ENCODE measurements at places on chromosomes 12 and 14.

DNA sequence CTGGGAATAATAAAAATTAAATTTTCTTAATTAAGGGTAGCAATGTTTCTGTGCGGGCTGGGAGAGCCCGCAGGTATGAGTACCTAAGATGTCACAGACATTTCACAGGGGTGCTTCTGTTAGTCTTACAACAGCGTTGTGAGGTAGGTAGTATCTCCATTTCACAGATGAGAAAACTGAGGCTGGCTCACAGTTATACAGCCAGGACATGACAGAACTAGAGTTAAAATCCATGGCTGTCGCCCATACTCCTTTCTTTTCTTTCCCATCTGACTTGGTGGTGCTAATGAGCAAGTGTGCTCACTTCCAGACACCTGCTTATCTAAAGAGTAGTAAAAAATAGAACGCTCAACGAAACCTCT is 2.1 kb downstream of the BMAL2 start:
- DNase-seq = no peak

- DNase-seq = no peak
Measured at GRCh38 chr14:35985474-35986218, 159.5 kb downstream of the BRMS1L start.

- peak; percentile 80 for DNase-seq
Measured at GRCh38 chr14:68781161-68782021, 11.5 kb downstream of the ZFP36L1 start.

DNA sequence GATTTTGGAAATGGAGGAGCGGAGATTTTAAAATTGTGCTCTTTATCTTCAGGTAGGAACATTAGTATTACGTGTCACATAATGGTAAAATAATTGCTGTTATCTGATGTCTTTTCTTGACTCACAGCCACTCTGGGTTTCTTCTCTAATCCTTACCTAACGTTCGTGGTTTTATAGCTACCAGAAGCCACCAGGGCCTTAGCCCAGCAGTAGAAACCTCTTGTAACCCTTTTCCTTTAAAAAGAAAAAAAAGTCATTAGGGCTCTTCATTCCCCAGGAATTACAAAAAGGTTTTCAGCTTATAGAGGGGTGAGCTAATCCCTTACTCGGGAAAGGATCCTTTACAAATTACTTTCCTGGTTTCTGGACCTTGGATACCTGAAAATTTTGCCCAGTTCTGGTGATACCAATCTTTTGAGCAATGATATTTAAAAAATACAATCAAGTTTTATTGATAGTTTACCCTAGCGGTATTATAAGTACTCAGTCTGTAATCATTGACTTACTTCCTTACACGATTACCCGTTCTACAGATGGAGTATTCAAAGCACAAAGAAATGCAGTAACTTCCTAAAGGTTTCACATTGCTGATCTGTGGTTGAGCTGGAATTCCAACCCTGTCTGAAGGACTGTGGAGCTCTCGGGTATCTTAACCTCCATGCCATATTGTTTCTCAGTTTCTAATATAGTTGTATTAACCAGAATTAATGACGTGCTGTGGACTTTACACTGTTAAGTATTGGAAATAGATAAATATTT is 1.6 kb downstream of the GABARAPL1 start:
- DNase-seq = no peak

DNA sequence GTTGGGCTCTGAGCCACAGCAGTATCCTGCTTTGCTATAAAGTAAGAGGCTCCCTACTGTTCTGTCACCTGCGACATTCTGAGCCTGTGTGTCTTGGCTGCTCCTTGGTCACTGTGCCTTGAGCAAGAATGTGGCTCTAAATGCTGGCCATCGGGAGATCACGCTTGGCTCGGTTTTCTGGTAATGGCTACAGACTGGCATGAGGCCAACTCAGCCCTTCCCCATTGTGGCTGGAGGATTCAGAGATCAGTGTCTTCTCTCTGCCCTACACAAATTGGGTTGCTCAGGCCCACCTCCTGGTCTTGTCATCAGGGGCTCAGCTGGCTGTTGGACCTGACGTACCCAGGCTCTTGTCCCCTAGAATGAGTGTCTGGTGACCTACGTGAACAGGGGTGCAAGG is 94.5 kb downstream of the PLXNC1 start:
- DNase-seq = no peak

Measured in activated CD4-positive, alpha-beta memory T cell treated with anti-CD3 and anti-CD28 coated beads for 36 hours (primary cell).